Thoracic aorta endothelial cell (primary cell): ENCODE measurements at places on chromosomes 16 and 17. TPM values are rescaled to one million over a fixed set of nuclear protein-coding genes. Genes with fewer than 3 reads are reported as not detected.

Gene CCL23
- 2.4 and 5.9 TPM in 2 replicates for total RNA-seq

Gene CHRNE
- 0.13 and 0.43 TPM in 2 replicates for total RNA-seq

Gene CCT6B
- total RNA-seq: 0.57 and 0.80 TPM in 2 replicates

Gene CCL16
- total RNA-seq: 1.1 and 1.5 TPM in 2 replicates

Gene IGFALS
- total RNA-seq: not detected in 2 replicates

Gene SRL
- 0.07 and 0.13 TPM in 2 replicates for total RNA-seq

Gene PHAF1
- 14.6 and 19.1 TPM in 2 replicates for total RNA-seq

Gene SHISA6
- total RNA-seq: not detected in 2 replicates

Gene KIF18B
- 12.0 and 22.3 TPM in 2 replicates for total RNA-seq

Gene TBC1D3K
- not detected in 2 replicates for total RNA-seq

Gene GAST
- not detected in 2 replicates for total RNA-seq

Gene COX10
- 17.2 and 19.8 TPM in 2 replicates for total RNA-seq

Gene KRTAP9-8
- total RNA-seq: not detected in 2 replicates

Gene MT4
- not detected in 2 replicates for total RNA-seq

Gene ERBB2
- 17.3 and 28.9 TPM in 2 replicates for total RNA-seq

Gene TMEM98
- 47.2 and 122 TPM in 2 replicates for total RNA-seq

Gene HCRT
- total RNA-seq: not detected in 2 replicates

Gene ASGR1
- total RNA-seq: 5.8 and 9.7 TPM in 2 replicates

Gene CCL8
- total RNA-seq: not detected in 2 replicates

Gene SNX20
- not detected in 2 replicates for total RNA-seq

Gene CFDP1
- total RNA-seq: 76.3 and 91.3 TPM in 2 replicates

Gene MYH11
- not detected in 2 replicates for total RNA-seq

Gene TMEM235
- 0.14 TPM in 1 of 2 replicates, not detected in the other for total RNA-seq

Gene TOX3
- total RNA-seq: 0.27 TPM in 1 of 2 replicates, not detected in the other

Gene OR1F1
- 0.14 TPM in 1 of 2 replicates, not detected in the other for total RNA-seq

Gene CMTM1
- total RNA-seq: 2.4 and 3.3 TPM in 2 replicates

Gene GPR179
- not detected in 2 replicates for total RNA-seq

Gene OTOA
- total RNA-seq: 0.07 TPM in 1 of 2 replicates, not detected in the other

Gene BAHCC1
- 6.0 and 10.3 TPM in 2 replicates for total RNA-seq

Gene PRSS36
- total RNA-seq: 0.13 and 0.14 TPM in 2 replicates

Gene ZC3H7A
- 84.0 and 95.3 TPM in 2 replicates for total RNA-seq

Gene MAP2K4
- total RNA-seq: 32.2 and 35.3 TPM in 2 replicates

Gene NUPR1
- 0.65 and 1.3 TPM in 2 replicates for total RNA-seq

Gene HEATR9
- total RNA-seq: not detected in 2 replicates

Gene SLC35G6
- not detected in 2 replicates for total RNA-seq

Gene RHBDL3
- total RNA-seq: 0.07 TPM in 1 of 2 replicates, not detected in the other

Gene EVI2B
- 2.0 and 2.5 TPM in 2 replicates for total RNA-seq

Gene LGALS9
- 5.6 and 12.3 TPM in 2 replicates for total RNA-seq

Gene ADAMTS18
- total RNA-seq: 5.7 and 14.1 TPM in 2 replicates

Gene TBC1D28
- not detected in 2 replicates for total RNA-seq

Gene C16orf46
- 0.27 and 0.29 TPM in 2 replicates for total RNA-seq

Gene ZG16
- total RNA-seq: not detected in 2 replicates

Gene SEPTIN1
- total RNA-seq: under 0.01 and 0.50 TPM in 2 replicates

Gene CASKIN1
- total RNA-seq: under 0.01 and 0.13 TPM in 2 replicates

Gene PSMB10
- 22.0 and 25.1 TPM in 2 replicates for total RNA-seq

Gene CPHXL2
- total RNA-seq: not detected in 2 replicates

Gene DLG4
- total RNA-seq: 13.2 and 14.8 TPM in 2 replicates

Gene KCTD11
- total RNA-seq: 2.1 and 2.6 TPM in 2 replicates

Gene SLC22A31
- 0.07 and 0.13 TPM in 2 replicates for total RNA-seq

Gene CFAP97D1
- 0.14 TPM in 1 of 2 replicates, not detected in the other for total RNA-seq
